Activated naive CD8-positive, alpha-beta T cell treated with anti-CD3 and anti-CD28 coated beads, Interleukin-2, amount 50 U/mL, for 16 hours (primary cell): ENCODE measurements at places on chromosomes 5 and 9.

DNA sequence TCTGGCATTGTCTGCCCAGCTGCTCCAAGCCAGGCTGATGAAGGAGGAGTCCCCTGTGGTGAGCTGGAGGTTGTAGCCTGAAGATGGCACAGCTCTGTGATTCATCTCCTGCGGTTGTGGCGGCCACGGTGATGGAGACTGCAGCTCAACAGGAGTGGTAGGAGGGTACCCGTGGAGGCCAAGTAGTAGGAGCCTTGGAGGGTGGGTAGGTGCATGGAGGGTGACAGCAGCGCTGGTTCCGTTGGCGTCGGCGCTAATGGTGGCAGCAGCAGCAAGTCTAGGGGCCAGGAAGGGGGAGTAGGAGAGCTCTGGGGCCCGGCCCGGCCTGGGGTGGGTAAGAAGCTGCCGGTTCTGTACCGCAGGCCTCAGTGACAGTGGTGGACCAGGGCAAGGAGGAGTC is 22.4 kb upstream of the TRIM52 start:
- DNase-seq: no peak

- DNase-seq: no peak
These were observed 34.8 kb downstream of the GSN start for GRCh38 chr9:121302786-121303185.

GRCh38 chr5:133327946-133328401 is 276.2 kb downstream of the HSPA4 start:
- DNase-seq: no peak

DNA sequence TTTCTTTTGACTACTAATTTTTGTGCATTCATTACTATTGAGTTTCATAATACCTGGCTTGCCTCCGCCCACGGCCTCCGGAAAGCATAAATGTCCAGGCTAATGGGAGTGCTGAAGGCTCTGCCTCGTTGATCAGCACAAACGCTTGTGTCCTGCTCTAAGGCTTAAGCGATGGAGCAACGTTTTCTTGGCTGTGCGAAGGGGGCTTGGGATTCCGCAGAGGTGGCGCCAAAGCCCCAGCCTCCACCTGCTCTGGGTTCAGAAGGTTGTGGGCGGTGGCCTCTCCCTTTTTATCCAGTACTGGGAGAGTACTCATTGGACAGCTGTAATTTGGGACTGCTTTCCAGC is 19.7 kb downstream of the ANXA2R start:
- no peak for DNase-seq

- no peak for DNase-seq
These were observed 5.1 kb downstream of the TGFBI start for GRCh38 chr5:136033848-136034247.

GRCh38 chr5:137575847-137576246 is 76.7 kb upstream of the SPOCK1 start:
- DNase-seq: no peak

DNA sequence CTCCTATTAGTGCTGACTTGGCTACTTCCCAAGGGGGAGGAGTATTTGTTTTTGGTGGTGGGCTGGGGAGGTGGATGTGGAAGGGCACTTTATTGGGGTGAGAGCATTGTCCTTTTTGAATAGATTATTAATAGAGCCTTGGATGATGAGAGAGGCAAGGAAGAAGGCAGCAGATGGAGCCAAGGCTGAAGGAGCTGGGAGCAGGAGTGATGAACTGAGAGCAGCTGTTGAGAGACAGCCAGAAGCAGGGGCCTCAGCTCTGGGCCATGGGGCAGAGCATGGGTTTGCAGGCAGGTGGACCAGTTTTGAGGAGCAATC is 29.6 kb downstream of the RGS3 start:
- DNase-seq: no peak

DNA sequence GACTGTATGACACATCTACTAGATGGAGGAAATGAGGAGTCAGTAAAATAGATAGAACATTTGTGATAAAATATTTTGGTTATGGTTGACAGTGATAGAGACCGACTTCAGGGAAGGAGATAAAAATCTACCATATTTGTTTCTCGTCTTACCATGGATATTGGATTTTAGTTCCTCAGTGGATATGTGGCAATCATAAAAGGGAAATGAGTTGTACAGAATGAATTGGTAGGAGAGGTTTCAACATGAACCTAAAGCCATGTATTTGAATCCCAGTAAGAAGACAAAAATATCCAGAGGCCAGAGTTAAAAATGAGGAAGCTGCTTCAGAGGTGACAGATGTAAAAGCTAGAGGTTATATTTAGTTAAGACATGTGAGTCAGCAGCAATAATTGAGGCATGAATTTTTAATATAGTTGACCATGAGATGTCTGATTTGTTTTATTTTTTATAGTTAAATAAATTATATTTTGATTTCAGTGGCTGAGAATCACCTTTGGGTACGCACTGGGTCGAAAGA is 480.4 kb upstream of the TUSC1 start:
- no peak for DNase-seq

- DNase-seq: no peak
These were observed 41.8 kb downstream of the CDO1 start for GRCh38 chr5:115774684-115775083.

DNA sequence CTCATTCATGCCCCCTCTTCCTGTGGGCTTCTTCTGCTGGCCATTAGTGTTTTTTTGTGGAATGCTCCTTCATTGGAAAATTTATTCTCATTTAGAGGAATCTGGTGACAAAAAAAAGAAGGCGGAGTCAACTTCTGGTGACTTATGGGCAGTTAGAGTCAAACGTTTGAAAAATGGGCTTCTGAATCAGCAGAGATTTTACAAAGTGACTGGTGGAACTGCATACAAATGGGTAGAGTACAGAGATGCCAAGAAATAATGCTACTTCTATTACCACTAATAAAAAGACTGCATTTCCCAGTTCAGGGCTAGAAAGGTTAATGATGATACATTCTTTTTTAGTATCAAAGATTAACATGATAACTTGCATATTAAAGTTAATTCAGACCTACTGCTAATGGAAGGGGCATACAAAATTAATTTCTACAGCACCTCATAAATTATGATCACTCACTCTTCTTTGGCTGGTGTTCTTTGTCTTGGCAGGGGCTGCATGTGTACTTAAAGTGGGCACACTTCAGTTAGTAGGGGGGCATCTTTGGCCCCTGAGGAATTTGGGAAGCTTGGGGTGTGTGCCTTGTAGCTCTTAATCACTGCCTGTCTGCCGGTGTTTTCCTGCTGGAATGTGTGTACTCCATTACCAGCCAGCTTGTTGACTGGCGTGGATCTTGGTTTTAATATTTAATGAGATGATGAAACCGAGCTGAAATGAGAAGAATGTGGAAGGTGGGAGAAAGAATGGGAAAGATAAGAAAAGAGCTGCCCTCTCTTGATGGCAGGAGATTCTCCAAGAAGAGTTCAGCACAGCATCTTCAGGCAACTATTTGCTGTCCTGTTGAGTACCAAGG is 148.9 kb downstream of the DOCK2 start:
- DNase-seq: no peak

- DNase-seq: no peak
These were observed 159.8 kb upstream of the HMHB1 start for GRCh38 chr5:143652108-143652700.

GRCh38 chr9:129582855-129583254 is 38.0 kb downstream of the C9orf50 start:
- no peak for DNase-seq

- DNase-seq: no peak
These were observed 213.9 kb downstream of the IRX2 start for GRCh38 chr5:2537378-2538145.

GRCh38 chr9:33116860-33117259 is 40.4 kb upstream of the SMU1 start:
- DNase-seq: no peak

DNA sequence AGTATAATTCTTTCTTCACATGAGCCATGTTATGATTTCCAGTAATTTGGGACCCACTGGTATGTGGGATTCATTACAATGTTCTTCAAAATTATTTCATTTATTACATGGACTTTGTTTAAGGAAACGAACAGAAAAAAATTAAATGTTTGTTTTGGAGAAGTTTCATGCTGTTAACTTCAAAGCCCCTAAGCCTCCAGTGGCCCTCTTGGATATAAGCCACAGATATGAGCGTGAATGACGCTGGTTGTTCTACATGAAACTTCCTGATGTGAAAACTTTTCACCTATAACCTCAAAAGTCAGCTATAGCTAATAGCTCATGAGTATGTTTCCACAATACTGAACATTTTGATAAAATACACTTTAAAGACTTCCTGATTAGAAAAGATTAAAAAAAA is 334.2 kb downstream of the PDE4D start:
- no peak for DNase-seq

GRCh38 chr5:172177176-172177575 is 10.8 kb downstream of the STK10 start:
- DNase-seq: no peak

GRCh38 chr9:95788521-95788991 is 86.9 kb upstream of the ERCC6L2 start:
- no peak for DNase-seq

- DNase-seq: no peak
These were observed 44.4 kb upstream of the GRIA1 start for GRCh38 chr5:153445875-153446579.

GRCh38 chr9:18739641-18740318 is 265.8 kb downstream of the ADAMTSL1 start:
- no peak for DNase-seq

DNA sequence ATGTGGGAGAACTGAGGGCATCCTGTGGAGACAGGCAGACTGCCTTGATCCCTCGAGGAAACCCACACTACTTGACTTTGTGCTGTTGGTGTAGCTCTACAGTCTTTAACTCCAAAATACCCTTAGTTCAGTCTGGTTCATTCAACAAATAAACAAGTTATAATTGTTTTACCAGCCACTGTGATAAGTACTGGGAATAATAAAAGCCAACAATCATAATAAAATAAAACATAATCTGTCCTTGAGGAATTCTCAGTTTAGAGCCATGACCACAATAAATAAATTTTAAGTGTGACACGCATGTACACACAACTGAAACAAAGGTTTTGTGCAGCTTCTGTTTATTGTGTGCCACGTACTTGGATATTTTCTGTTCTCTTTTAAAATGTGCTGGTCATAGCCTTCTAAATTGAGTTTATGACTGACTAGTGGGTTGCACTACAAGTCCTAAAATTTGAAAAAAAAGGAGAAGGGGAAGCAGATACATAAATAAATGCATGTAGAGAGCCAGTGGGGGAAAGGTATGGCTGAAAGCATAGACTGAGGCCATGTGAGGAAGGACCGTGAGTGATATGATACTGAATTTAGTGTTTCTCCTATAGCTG is 6.2 kb upstream of the SCAMP1 start:
- no peak for DNase-seq

DNA sequence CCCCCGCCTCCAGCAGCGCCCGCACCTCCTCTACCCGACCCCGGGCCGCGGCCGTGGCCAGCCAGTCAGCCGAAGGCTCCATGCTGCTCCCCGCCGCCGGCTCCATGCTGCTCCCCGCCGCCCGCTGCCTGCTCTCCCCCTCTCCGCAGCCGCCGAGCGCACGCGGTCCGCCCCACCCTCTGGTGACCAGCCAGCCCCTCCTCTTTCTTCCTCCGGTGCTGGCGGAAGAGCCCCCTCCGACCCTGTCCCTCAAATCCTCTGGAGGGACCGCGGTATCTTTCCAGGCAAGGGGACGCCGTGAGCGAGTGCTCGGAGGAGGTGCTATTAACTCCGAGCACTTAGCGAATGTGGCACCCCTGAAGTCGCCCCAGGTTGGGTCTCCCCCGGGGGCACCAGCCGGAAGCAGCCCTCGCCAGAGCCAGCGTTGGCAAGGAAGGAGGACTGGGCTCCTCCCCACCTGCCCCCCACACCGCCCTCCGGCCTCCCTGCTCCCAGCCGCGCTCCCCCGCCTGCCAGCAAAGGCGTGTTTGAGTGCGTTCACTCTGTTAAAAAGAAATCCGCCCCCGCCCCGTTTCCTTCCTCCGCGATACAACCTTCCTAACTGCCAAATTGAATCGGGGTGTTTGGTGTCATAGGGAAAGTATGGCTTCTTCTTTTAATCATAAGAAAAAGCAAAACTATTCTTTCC is 19.3 kb downstream of the CDKN2A start:
- no peak for DNase-seq

DNA sequence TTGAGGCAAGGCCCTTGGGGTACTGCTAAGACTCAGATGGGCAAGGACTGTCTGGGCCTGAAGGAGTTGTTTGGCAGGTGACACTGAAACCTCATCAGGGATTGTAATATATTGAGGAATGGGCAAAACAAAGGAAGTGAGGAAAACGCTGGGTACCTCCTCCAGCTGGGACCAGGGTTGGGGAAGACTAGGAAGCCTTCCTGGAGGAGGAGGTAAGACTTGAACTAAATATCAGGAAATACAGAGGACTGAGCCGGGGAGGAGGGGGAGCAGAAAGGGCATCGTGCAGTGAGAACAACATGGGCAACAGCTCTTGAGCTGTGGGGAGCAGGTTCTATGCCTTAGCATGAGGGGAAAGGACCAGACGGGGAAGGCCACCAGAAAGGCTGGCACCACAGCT is 144.0 kb downstream of the GABBR2 start:
- no peak for DNase-seq

DNA sequence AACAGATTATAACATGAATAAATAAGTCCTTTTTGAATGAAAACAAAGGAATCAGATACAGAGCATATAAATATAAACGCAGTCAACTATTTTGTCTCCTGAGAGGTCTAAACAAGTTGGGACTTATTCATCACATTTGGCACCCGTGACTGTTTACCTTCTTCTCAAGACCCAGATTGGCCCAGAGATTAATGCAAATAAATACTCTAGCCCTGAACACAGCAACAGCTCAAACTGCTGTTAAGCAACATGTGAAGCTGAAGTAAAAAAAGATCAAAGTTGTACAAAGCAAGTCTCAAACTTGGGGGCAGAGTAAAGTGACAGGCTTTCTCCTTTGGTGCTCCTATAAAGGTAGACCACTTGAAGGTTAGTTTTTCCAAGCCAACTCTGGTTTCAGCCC is 95.0 kb upstream of the NR5A1 start:
- no peak for DNase-seq

DNA sequence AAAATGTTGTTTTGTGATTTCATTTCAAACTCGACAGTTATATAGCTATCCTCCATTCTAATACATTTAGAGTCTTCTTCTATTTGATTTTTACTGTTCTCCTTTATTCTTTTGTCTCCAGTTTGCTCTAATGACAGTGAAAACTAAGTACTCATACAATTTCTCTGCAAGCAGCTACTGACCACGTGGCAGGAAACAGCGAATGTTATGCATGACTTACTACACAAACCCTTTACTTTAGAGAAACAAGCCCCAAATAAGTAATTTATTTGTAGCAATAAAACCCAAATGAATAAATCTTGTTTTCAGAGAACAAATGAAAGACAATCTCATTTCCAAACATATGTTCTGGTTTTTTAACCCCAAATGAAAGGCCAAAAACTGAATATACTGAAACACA is 41.9 kb downstream of the CDH6 start:
- no peak for DNase-seq

- DNase-seq: no peak
These were observed 1.9 kb downstream of the PJA2 start for GRCh38 chr5:109407913-109408312.

- no peak for DNase-seq
These were observed 416.4 kb downstream of the TLE4 start for GRCh38 chr9:79988126-79988525.

GRCh38 chr9:125774106-125774505 is 26.9 kb downstream of the PBX3 start:
- no peak for DNase-seq

GRCh38 chr5:115194676-115195075 is 25.0 kb upstream of the TRIM36 start:
- DNase-seq: no peak

- no peak for DNase-seq
These were observed 26.5 kb downstream of the DDX46 start for GRCh38 chr5:134784946-134785620.
